ENCODE measurements at places on chromosomes 3 and 15.

- no peak for DNase-seq
Measured at GRCh38 chr15:69316291-69316690, 17.6 kb downstream of the PAQR5 start.

- DNase-seq: no peak
Measured at GRCh38 chr3:59289831-59290230, 240.0 kb upstream of the CFAP20DC start.

- no peak for DNase-seq
Measured at GRCh38 chr15:55494931-55495330, 13.1 kb downstream of the DNAAF4 start.

- DNase-seq: no peak
Measured at GRCh38 chr15:78083687-78084448, 6.4 kb upstream of the TBC1D2B start.

GRCh38 chr3:3551981-3552380 lies 247.2 kb upstream of the LRRN1 start:
- DNase-seq: no peak

GRCh38 chr3:13092621-13093617 lies 19.7 kb upstream of the IQSEC1 start:
- peak; percentile 49 for DNase-seq
